NCI-H446 (cell line): ENCODE measurements at places on chromosomes 5 and 9.
A peak's percentile ranks its signal among the peaks of the same experiment; 100 is the strongest.

GRCh38 chr5:4116834-4117233 lies 521.2 kb downstream of the IRX1 start:
- no peak for DNase-seq

GRCh38 chr9:21075484-21075883 lies 2.3 kb downstream of the IFNB1 start:
- no peak for DNase-seq

DNA sequence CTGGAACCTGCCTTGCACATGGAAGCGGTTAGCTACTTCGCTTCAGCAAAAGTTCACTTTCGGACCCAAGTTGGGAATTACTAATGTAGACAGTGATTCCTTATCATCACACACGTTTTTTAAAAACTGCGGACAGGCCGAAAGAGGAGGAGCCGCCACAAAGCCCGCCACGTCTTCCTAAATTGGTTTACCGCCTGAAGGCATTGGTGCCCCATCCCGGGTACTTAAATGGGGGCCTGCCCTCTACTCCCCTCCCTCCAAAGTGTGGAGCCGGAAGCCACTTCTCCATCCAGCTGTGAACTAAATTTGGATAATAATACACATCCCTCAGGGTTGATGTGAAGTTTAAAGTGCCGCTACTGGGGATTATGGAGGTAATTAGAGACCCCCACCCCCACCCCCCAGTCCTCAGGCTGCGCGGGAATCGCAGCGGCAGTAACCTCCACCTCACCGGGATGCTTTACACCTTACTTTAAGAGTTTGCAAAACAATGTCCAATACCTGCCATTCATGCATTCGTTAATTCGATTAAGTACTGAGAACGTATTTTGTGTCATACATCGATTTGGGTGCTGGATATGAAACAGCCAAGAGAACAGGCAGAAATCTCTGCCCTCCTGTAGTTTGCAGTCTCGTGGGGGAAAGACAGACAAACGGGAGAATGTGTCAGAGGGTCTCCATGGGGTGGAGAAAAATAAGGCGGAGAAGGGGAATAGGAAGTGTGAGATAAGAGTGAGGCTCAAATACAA lies 937 bp upstream of the MACROH2A1 start:
- DNase-seq = no peak

DNA sequence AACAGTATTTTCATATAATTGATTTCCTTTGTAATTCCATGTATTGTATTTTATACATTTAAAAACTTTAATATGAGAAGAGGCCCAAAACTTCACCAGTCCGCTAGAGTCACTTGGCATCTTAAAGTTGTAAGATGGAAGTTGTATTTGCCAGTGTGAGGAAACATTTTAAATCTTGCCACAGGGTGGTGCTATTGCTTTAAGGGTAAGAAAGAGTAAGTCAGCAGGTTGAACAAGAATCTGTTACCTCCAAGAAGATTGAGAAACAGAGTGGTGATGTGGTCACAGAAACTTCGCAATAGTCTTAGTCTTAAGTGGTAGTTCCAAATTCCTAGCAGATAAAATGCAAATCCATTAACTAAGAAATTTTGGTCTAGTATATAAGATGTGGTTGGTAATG lies 39.8 kb upstream of the RANBP6 start:
- DNase-seq = peak; percentile 41

DNA sequence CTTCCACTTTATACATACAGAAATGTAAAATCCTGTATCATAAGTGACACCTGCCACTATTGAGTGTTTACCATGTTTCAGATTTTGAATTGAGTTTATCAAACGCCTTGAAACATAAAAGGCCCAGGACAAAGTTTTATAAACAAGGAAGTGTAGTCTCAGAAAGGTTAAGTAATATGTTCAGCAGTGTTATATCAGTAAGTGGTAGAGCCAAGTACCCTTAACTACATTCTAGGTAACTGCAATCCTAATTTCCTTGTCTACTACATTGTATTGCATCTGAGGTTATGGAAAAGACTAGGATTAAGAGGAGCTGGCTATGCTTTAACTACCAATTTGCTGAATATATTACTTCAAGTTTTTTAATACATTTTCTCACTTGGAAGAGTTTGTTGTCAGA lies 641.6 kb downstream of the LRRC70 start:
- no peak for DNase-seq

DNA sequence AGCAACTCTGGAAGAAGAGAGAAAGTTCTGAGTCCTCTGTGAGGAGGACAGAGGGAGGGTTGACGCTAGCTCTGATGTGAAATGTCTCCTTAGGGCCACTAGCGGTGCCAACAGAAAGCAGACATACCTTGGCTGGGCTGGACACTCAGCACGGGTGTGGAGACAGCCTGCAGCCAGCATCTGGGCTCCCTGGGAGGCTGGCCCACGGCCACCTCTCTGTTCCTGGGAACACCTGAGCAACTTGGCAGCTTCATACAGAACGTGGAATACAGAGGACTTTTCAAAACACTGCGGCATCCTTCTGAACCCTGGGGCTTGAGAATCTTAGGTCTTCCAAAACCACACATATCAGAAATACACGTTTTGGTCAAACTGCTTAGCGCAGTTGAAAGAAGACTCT lies 269.1 kb downstream of the FSTL4 start:
- DNase-seq = no peak

- DNase-seq = no peak
Measured at GRCh38 chr5:20555034-20555433, 567.0 kb upstream of the CDH18 start.

DNA sequence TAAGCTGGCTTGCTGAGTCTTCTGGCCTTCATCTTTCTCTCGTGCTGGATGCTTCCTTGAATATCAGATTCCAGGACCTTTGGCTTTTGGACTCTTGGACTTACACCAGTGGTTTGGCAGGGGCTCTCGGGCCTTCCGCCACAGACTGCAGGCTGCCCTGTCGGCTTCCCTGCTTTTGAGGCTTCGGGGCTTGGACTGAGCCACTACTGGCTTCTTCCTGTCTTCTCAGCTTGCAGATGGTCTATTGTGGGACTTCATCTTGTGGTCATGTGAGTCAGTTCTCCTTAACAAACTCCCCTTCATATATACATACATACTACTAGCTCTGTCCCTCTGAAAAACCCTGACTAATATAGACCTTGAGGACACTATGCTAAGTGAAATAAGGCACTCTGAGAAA lies 78.3 kb upstream of the SSBP2 start:
- DNase-seq = no peak

GRCh38 chr5:1524799-1525623 lies 1.3 kb upstream of the LPCAT1 start:
- no peak for DNase-seq

GRCh38 chr9:20551236-20551635 lies 71.1 kb downstream of the MLLT3 start:
- DNase-seq = no peak

DNA sequence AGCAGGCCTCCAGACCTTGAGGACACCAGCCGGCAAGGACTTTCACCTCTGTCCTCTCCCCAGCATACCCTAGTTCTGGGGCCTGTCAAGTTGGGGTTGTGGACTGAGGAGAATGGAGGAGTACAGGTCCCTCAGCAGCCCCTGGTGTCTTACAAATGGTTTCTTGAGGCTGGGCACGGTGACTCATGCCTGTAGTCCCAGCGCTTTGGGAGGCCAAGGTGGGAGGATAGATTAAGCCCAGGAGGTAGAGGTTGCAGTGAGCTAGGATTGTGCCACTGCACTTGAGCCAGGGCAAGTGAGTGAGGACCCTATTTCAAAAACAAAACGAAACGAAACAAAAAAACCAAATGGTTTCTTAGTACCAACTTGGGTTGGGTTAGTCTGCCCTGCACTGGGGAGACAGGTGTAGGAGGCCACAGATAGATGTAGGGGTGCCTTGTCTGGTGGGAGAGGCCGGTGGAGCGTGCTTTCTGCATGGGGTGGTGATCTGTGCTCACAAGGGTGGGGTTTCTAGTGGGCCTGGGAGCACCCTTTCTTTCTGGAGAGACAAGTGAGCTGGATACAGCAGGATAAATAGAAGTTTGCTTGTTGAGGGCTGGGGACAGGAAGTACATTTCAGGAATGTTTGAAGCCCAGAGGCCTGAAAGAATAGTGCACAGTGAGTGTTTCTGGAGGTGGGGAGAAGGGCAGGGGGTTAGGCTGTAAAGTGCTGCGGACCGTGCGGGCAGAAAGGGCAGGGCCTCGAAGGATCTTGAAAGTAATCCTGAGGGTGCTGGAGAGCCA lies 37.7 kb upstream of the PSD2 start:
- DNase-seq = no peak

DNA sequence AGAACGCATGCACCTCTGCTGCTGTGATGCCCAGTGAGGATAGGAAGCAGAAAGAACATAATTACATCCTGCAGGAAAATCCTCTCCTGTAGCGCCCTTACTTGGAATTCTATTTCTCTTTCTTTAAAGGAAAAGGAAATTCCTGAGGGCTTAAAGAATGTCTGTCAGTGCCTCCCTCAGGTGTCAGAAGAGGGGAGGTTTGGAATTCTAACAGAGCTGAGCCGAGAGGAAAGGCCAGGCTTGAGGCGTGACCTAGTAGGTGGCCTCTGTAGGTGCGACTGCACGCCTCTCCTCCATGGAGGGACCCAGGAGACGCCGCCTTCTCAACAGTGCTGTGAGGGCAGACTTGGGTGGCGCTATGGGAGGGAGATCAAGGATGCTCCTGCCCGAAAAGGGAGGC lies 55.9 kb upstream of the ERCC6L2 start:
- no peak for DNase-seq

- DNase-seq = peak; percentile 67
Measured at GRCh38 chr9:124259158-124259808, 1.5 kb downstream of the NEK6 start.

DNA sequence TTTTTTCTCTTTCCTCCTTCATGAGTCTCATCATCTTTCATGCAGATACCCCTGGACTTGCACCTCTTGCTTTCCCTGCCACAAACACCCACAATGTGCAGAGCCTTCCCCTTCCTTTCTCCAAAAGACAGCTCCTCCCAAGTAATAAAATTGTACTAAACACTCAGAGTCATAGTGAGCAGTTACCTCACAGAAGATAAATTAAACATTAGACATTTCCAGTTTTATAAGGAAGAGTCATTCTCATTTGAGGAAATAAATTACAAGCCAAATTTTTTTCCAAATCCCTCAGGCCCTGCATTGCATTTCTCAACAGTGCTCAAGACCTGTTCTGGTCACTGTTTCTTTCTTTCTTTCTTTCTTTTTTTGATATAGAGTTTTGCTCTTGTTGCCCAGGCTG lies 131.5 kb downstream of the ATPSCKMT start:
- no peak for DNase-seq

DNA sequence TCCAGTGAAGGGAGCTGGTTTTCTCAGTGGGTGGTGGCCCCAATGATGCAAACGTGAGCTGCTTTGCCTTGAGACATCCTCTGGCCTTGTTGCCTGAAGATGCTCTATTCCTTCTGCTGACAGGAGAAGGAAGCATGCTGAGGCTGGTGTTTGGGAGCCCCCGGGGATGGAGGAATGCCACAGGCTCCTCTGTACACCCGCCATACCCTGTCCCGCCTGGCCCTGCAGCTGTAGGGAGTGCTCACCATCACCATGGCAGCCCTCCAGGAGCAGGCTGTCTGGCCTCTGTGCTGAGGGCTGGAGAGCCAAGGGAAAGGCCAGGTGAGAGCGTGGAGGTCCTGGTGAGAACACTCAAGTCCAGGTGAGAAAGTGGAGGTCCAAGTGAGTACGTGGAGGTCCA lies 134.4 kb downstream of the MRPL36 start:
- DNase-seq = no peak

GRCh38 chr5:65734921-65735320 lies 12.9 kb downstream of the NLN start:
- DNase-seq = no peak
